ENCODE measurements at places on chromosomes 13 and 19. TPM values are rescaled to one million over a fixed set of nuclear protein-coding genes. Genes with fewer than 3 reads are reported as not detected.
A peak's percentile ranks its signal among the peaks of the same experiment; 100 is the strongest.

- H3K36me3 ChIP-seq = no peaks in the 10 kb centered on the region
- H3K27me3 ChIP-seq = no peaks in the 10 kb centered on the region
- no peak overlapping the region for H3K4me3 ChIP-seq
- DNase-seq = no peak
- no peaks in the 10 kb centered on the region for H3K4me1 ChIP-seq
- no peak overlapping the region for H3K27ac ChIP-seq
Measured at GRCh38 chr13:74922963-74923362, 559.0 kb downstream of the TBC1D4 start.

URAD gene
- not detected for total RNA-seq

DNA sequence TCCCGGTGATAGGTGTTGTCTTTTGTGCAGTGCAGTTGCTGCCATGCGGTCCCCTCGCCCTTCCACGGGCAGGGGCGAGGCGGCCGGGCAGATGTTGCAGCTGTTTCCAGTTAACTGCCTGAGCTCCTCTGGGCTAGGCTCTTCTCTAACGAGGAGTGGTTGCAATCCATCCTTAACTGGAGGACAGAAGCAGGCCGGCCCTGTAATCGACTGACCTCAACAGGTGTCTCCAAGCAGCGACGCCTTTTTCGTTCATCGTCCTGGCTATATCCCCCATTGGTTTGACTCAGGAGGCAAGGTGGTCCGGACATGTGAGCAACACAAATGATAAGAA lies 1.9 kb upstream of the TSC22D1 start:
- no peaks in the 10 kb centered on the region for H3K36me3 ChIP-seq
- no peaks in the 10 kb centered on the region for H3K27me3 ChIP-seq
- H3K4me3 ChIP-seq = peak overlapping the region; percentile 87
- 0 out of 2 replicates have a peak overlapping the region, but pooled peaks have one; percentile 19 for H3K27ac ChIP-seq
- H3K4me1 ChIP-seq = peaks cover 24% of the 10 kb centered on the region

- no peaks in the 10 kb centered on the region for H3K4me1 ChIP-seq
- no peaks in the 10 kb centered on the region for H3K27me3 ChIP-seq
- no peak overlapping the region for H3K4me3 ChIP-seq
- no peak overlapping the region for H3K27ac ChIP-seq
- no peaks in the 10 kb centered on the region for H3K36me3 ChIP-seq
- DNase-seq = no peak
Measured at GRCh38 chr13:80097561-80097960, 243.4 kb downstream of the SPRY2 start.

PNMA8B gene
- not detected for total RNA-seq

DNA sequence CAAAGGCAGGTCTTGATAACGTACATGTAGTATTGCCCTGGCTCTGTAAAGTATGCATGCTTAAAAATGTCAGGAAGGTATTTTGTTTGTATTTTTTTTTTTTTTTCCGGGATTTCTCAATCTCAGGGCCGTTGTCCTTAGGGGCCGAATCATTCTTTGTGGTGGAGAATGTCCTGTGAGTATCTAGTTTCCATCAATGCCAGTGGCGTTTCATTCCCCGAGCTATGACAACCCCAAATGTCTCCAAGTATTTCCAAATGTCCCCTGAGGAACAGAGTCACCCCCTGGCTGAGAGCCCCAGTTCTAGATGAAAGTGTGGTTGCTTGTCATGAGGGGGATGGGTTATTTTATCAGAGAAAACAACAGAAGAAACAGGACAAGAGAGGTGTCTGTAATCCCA lies 68.7 kb downstream of the ACSBG2 start:
- DNase-seq = no peak
- peak overlapping the region; percentile 45 for H3K27ac ChIP-seq
- H3K4me3 ChIP-seq = no peak overlapping the region
- H3K27me3 ChIP-seq = no peaks in the 10 kb centered on the region
- peaks cover 21% of the 10 kb centered on the region for H3K4me1 ChIP-seq
- H3K36me3 ChIP-seq = no peaks in the 10 kb centered on the region

DNA sequence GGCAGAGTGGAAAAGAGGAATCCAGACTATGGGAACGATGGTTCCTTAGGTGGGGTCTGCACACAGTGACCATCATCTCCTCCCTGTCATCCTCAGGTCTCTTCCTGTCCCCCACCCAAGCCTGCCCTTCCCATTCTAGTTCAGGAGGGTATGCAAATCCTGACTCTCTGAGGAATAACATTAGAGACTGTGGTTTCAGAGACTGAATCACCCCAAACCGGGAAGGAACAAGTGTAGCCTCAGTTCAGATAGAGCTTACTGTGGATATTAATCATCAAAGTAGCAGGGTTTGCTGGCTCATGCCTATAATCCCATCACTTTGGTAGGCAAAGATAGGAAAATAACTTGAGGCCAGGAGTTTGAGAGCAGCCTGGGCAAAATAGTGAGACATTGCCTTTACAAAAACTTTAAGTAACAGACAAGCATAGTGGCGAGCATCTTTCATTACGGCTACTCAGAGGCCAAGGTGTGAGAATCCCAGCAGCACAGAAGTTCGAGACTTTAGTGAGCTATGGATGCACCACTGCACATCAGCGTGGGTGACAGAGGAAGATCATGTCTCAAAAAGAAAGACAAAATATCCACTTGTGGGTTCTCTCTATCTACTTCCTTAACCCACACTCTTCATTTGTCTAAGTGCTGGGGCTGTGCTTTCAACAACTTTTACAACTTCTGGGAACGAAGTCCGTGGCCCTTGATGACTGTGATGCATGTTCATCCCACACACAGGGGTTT lies 19.3 kb upstream of the LGALS13 start:
- no peaks in the 10 kb centered on the region for H3K36me3 ChIP-seq
- DNase-seq = peak; percentile 72
- H3K27ac ChIP-seq = peak overlapping the region; percentile 80
- H3K4me3 ChIP-seq = peak overlapping the region; percentile 40

TBC1D4 gene
- 4.0 TPM for total RNA-seq

Data from Karpas-422 (cell line).